T-helper 9 cell (primary cell): ENCODE measurements at places on chromosomes 1 and 21.

DNA sequence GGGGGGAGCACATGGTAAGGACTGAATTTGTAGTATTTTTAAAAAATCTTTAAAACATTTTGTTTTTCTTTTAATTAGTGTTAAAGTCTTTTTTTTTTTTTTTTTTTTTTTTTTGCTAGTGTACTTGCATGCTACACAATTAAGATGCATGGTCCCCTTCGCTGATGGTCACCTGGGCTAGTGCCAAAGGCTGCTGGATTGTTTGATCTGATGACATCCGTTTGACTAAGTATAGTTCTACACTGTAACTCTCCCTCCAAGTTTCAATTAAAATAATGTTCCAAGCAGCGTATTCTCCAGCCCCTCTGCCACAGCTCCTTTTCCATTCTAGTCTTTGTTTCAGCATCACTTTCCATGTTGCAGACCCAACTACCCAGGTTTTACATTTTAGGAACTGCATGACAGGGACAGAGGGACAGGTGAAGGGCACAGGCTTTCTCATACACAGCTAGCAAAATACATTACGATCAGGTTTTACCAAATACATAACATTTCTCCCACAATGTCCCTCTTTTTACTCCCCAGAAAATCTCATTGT is 852 bp upstream of the RAVER2 start:
- no peak for DNase-seq

DNA sequence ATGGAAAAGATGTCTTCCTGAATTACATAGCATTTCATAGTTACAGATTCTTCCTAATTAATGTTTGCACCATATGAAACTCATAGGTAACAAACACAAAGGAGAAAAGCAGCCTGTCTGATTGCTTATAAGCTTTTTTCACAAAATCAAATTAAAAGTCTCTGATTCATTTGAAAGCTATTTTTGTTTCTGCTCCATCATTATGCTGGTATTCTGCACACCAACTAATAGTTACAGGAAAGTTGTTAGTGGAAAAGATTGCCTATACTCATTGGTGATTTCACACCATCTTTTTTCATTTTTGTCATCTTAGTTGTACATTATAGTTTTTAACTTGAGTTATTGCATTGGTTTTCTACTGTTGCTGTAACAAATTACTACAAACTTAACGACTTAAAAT is 70.0 kb downstream of the PRKAA2 start:
- no peak for DNase-seq

GRCh38 chr1:18972531-18972930 is 16.1 kb upstream of the IFFO2 start:
- peak; percentile 6 for DNase-seq

DNA sequence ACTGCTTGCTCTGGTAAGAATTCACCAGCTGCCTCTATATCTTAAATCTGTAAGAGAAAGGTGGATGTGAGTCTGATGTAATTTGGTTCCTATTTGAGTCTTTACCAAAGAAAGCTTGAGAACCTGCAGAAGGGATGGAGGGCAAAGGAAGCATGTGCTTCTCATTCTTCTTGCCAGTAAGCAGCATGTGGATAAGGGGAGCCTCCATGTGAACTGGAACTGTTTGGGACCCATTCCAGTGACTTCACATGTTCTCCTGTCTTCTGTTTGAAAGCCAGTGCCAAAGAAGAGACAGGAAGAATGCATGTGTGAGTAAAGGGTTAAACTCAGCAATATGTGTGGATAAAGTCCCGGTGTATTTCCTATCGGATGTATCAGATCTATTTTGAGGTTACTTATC is 119.6 kb upstream of the ADGRL2 start:
- no peak for DNase-seq

- no peak for DNase-seq
Observed at GRCh38 chr1:62304515-62304914, 14.7 kb downstream of the KANK4 start.

- DNase-seq, result no peak
Observed at GRCh38 chr1:151325231-151325630, 2.0 kb downstream of the PI4KB start.

DNA sequence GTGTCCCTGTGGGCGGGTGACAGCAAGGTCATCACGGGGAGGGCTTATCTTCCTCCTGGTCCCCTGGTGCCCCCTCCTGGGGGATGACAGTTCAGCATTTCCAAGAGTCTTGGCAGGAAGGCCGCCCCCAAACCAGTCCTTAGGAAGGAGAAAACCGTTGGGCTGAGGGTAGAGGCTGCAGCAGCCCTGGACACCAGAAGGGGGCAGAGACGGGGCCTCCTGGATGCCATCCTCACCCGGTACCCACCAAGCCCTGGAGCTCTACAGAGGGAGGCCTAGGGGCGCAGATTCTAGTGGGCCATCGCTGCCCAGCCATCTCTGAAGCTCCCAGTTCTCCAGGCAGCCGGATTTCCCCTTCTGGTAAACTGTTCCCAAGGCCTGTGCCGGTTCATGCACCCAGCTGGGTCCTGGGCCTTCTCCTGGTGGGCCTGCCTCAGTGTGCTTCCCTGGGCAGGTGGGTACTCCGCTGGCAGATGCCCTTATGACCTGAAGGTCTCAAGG is 14.8 kb upstream of the ZNF669 start:
- no peak for DNase-seq

DNA sequence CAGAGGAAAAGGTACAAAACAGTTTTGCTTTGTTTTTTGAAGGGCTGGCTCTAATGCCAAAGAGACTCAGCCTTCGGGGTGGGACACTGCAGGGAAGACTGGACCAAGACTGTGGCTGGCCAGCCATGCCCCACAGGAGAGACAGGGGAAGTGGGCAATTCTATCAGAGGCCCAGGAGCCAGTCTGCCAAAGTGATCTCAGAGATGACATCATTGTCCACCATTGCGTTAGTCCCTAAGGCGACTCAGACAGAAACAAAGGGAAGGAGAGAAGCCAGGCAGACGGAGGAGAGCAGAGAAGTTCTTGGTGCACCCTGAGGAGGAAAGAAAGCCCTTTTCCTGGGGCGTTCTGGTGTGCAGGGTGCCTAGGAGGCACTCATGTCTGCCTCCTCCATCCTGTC is 26.4 kb downstream of the OPTC start:
- DNase-seq, result no peak

DNA sequence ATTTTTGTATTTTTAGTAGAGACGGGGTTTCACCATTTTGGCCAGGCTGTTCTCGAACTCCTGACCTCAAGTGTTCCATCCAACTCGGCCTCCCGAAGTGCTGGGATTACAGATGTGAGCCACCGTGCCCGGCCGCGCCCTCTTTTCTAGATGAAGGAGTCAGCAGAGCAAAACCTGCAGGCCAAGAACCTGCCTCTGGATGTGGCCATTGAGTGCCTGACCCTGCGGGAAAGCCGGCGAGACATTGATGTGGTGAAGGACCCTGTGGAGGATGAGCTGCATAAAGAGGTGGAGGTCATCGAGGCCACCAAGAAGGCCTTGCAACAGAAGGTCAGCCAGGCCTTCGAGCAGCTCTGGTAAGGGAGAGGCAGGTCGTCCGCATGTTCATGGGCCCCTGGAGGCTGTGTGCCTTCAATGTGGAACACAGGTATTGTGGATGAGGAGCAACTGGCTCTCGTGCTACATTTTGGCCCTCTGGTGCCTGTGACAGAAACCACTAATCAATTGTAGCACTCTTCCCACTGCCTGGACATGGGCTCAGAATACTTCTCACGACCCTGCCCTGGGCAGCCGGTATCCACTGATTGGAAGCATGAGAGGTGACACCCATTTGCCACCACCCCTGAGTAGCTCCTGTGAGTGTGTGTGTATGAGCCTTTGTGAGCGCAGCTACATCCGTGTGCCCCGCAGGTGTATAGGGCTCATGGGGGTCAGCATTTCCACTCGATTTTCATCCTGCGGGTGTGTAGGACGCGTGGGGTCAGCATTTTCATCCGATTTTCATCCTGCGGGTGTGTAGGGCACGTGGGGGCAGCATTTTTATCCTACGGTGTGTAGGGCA is 2.0 kb downstream of the TEKT2 start:
- DNase-seq, result no peak

GRCh38 chr1:176445402-176445801 is 17.6 kb upstream of the PAPPA2 start:
- DNase-seq, result no peak

DNA sequence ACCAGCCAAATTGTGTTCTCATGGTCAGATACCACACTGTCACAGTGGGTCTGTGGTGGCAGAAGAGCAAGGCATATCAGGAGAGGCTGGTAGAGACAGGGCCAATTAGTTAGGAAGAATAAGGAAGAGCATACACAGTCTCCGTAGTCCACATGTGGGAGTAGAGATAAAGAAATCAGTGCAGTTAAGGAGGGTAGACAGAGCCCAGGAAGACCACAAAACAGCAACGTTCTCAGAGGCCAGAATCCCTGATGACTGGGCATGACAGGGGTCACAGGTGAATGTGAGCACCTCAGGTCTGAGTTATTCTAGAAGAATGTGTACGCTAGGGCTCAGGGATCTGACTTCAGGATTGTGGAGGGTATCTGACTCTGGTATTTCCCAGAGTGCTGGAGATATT is 31.7 kb downstream of the CD48 start:
- DNase-seq, result no peak

DNA sequence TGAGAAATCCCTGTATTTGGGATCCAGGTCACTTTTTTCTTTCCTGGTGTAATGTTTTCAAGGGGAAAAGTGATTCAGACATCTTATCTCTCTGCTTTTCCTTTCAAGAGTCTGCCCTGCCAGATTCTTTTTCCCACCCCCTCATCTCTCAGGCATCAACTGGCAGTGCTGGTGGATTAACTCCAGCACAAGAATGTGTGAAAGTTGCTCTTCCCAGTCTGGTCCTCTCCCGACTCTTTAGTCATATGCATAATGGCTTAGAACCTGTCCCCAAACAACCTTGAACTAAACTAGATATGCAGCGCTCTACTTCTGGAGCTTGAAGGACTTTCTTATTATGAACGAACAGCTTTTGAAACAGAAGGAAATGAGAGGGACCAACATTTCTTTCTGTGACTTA is 88.5 kb downstream of the SLC44A5 start:
- no peak for DNase-seq

DNA sequence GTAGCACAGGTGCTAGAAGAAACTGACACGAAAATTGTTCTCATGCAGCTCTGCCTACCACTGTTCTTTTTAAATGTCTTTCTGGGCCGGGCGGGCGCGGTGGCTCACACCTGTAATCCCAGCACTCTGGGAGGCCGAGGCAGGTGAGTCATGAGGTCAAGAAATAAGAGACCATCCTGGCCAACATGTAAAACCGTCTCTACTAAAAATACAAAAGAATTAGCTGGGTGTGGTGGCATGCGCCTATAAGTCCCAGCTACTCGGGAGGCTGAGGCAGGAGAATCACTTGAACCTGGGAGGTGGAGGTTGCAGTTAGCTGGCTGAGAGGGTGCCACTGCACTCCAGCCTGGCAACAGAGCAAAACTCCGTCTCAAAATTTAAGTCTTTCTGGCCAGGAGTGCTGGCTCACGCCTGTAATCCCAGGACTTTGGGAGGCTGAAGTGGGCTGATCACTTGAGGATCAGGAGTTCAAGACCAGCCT is 947 bp upstream of the RIT1 start:
- DNase-seq, result no peak

GRCh38 chr1:94793296-94793656 is 26.9 kb upstream of the SLC44A3 start:
- DNase-seq, result no peak

- DNase-seq, result peak; percentile 17
Observed at GRCh38 chr1:36703526-36704208, 221.0 kb upstream of the CSF3R start.

DNA sequence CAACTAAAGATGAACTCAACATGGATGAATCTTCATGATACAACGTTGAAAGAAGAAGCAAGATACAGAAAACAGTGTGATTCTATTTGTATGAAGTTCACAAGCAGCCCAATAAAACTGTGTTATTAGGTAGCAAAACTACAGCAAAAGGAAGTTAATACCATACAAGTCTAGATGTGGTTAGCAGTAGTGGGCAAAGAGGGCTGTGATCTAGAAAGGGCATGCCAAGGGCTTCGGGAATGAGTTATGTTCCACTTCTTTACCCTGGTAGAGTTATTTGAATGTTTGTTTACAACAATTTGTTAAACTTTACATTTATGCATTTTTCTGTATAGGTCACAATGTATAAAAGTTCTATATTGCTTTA is 9.2 kb downstream of the TNFRSF9 start:
- no peak for DNase-seq

DNA sequence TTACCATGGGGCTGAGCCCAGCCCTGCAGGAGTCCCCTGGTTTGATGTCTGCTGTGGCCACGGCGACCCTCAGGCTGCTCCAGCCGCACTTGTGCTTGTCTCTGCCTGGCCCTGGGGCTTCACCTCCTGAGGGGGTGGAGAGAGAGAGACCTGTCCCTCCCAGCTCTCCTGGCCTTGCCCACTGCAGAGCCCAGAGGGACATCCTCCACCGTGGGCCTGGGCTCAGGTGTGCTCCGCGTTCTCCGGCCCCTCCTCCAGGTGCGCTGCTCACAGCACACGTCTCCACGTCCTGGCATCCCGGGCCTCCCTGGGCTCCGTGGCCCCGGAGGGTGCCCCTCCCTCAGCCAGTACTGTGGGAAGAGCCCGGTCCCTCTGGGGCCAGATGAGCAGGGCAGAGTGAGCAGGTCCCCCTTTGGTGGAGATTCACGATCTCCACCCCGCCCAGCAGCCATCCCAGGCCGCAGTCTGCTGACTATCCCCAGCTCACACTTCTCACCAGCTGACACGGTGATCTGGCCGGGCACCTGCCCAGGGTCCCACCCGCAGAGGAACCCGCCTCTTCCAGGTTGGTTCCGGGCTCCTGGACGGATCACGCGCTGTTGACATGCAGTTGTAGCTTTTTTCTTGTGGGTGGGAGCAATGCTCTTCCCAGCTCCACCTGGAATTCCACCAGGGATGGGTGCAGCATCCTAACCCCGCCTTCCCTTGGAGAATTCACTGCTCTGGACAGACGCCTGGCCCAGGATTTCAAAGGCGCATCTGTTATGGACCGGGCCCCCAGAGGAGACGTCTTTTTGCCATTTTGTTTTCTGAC is 41.8 kb upstream of the POFUT2 start:
- no peak for DNase-seq

DNA sequence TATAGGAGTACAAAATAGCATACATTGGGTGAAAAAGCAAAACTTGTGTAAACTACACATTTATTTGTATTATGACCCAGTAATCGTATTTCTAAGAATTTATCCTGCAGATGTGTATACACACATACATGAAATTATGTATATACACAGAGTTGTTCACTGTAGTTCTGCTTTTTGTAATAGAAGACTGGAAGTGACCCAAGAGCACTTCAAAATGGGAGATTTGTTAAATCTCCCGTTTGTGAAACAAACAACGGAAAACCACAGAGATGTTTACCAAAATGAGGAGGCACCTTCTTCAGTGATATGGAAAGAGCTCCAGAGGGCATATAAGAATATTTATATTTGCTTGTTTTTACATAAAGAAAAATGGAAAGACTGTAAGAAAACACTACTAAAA is 18.0 kb upstream of the MNDA start:
- no peak for DNase-seq

DNA sequence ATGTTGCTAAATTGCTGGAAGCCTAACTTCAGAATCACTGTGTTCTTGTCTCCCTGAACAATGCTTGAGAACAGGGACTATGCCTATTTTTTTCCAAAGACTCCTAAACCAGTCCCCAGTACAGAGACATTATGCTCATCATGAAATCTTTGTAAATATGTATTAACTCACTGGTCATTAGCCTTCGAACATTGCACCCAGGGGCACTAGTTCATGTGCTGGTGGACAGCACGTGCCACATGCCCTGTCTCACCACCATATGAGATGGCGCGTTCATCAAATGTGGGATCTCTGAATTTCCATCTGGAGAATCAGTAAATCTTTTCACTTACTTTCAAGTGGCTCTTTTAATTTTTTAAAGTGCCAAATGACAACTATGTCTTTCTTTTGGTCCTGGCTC is 11.0 kb upstream of the ATP1A1 start:
- DNase-seq, result no peak

- DNase-seq, result no peak
Observed at GRCh38 chr21:15860541-15860940, 130.8 kb downstream of the USP25 start.
